ENCODE measurements at places on chromosomes 1 and 21. TPM values are rescaled to one million over a fixed set of nuclear protein-coding genes. Genes with fewer than 3 reads are reported as not detected.

DNA sequence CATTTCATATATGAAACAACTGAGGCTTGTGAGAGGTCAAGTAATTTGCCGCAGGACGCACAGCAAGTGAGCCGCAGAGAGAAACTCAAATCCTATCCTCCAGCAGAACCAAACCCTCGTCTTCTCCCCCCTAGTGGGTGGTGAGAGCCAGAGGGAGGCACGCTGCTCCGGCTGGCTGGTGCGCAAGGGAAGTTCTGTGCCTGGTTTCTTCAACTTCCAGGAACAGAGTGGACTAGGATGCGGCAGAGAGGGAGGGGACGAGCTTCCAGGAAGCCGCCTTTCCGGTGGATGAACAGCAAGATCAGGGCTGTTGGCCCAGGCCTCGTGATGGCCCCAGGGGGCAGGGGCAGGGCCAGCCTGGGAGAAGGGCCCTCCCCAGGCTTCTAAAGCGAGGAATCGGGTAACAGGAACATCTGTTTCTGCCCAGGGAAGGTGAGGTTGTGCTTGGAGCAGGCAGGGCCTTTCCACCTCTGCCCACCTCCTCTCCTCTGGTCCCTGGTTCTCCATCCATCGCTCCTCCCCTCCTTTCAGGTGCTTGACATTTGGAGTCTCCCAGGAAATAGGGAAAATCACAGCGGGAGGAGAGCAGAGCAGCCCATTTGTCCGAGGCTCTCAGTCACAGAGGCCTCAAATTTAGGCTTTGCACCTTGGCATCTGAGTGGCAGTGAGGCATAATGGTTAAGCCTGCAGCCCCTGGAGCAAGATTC is 16.8 kb upstream of the PDIK1L start:
- DNase-seq = peak; percentile 28

DNA sequence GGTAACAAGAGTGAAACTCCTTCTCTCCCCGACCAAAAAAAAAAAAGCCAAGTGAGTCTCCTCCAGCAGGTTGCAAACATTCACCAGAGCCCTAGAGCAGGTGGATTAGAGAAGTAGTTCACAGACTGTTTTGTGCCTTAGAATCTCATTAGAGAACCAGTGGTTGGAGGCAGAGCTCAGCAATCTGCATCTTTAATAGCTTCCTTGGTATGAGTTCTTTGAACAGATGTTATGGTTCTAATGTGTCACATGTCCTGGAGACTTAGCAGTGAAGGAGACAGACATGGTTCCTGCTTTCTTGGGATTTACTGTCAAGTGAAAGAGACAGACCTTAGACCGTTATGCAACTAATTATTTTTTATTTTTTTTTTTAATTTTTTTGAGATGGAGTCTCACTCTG is 26.8 kb downstream of the SESN2 start:
- no peak for DNase-seq

- no peak for DNase-seq
Observed at GRCh38 chr1:36366091-36366661, 19.5 kb downstream of the STK40 start.

DNA sequence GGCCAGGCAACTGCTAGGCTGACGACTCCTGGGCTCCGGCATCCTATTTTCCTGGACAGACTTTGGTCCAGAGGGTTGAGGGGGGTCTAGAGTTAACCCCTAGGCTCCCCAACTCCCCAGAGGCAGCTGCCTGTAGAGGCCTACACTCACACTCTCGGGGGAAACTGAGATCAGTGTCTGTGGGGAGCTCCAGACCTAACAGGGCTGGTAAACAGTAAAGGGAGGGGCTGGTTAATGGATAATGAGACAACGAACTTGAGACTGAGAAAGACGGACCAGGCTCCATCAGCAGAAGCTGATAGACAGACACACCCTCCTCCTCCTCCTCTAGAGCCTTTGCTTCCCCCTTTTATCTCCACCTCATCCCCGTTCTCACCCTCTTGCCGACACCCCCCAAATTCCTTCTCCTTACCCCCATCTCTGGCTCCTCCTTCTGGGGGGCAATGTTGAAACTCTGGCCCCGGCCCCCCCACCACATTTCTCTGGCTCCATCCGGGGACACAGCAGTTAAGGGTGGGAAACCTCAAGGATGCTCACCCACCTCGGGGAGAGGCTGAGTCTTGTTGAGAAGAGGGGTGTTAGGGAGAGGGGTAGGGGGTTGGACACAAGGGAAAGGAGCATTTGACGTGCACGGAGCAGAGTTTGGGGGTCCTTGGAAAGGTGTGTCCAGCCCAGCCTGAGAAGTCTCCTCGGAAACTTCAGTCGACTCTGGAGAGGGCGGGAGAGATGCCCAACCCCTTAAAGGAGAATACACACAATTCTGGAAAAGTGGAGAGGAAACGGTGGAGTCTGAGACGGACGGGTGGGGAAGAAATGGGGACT is at the start of gene MTMR11:
Gene MTMR11 (minus strand): TSS at position 710 of the 822 bp plus-strand sequence. CDS start 232 bp downstream, at position 478.
- DNase-seq = peak; percentile 17

GRCh38 chr21:32812035-32812434 is 40.5 kb upstream of the PAXBP1 start:
- DNase-seq = no peak

The HSF2BP gene
- total RNA-seq = 0.65 TPM

- DNase-seq = peak; percentile 55
Observed at GRCh38 chr1:38071312-38072256, 25.0 kb upstream of the POU3F1 start.

DNA sequence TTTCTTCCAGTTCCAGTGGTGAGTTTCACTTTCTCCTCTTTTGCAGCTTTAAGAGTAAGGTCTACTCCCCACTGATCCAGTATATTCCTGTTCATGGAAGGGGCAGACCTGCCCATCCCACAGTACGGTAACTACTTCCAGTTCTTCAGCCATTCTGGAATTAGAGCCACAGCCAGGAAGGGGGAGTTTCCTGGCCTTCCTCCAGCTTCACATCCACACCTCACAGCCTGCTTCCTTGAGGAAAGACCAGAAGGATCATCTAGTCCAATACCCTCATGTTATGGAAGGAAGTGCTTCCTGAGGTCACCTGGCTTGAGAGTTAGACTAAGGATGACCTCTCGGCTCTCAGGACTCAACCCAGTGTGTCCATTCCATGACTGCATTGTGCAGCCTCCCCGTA is 597.8 kb downstream of the KIF26B start:
- DNase-seq = peak; percentile 19

The DNAJC28 gene
- total RNA-seq = 2.6 TPM

GRCh38 chr1:117573386-117574023 is 32.3 kb upstream of the TENT5C start:
- peak; percentile 15 for DNase-seq

DNA sequence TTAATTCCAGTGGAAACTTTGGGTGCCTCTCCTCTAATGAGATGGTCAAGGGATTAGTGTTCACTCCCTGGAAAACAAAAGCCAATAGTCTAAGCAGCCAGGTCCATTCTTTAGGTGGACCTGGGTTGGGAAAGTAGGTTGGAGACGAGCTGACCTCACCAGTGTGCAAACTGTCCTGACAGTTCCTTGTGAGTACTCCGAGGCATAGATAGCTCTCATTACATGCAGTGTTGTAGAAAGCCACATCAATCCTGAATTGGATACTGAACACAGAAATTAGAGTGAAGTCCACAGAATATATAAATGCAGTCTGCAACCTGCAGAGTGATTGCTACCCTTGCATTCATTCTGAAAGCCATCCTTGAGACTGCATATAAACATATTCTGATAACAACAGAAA is 675.1 kb upstream of the CXADR start:
- no peak for DNase-seq

The SPRR4 gene
- total RNA-seq = not detected

GRCh38 chr1:234127026-234127671 is 222.7 kb downstream of the SLC35F3 start:
- DNase-seq = no peak
